ENCODE measurements at places on chromosomes 6 and 20.

DNA sequence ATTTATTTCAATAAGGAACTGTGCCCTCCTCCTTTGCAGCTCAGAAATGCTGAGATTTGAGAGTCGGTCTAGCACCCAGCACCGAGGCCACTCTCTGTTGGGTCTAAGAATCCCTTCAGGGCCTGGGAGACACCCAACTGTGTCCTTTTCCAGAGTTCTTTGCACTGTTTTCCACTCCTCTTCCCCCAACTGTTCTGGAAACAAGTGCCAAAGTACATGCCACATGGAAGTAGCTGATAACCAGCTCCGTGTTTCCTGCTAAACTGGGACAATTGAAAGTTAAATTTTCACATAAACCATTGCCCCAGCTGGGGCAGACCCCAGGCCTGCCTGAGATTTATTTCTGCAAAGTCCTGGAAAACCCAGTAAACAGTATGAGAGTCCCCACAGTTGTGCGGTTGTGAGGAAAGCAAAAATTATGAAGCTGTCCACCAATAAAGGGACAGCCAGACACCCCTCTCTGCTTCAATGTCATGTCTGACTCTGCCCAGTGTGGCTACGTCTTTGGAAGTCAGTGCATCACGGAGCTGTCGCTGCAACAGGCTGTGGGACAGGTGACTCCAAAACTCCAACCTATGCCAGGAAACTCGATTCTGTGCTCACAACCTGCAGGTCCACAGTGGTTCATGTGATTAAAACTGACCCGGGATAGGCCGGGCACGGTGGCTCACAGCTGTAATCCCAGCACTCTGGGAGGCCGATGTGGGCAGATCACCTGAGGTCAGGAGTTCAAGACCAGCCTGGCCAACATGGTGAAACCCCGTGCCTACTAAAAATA lies 178.0 kb upstream of the AFDN start:
- DNase-seq, result no peak

DNA sequence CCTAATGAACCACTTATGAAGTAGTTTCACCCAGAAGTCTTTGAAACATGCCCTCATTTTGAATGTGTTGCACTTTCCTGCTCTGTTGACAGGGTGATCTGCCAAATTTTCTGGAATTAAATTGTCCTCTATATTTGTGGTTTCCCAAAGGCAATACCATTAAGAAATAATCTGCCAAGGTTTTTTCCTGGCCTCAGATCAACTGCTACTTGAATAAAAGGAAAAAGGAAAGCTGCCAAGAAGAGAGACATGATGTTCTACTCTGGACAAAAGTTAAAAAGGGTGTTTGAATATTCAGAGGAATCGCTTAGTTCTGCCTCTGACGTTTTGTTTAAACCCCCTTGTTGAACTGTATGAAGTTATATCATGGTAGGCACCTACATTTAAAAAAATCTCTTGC lies 37.4 kb upstream of the ARMH2 start:
- DNase-seq, result no peak

DNA sequence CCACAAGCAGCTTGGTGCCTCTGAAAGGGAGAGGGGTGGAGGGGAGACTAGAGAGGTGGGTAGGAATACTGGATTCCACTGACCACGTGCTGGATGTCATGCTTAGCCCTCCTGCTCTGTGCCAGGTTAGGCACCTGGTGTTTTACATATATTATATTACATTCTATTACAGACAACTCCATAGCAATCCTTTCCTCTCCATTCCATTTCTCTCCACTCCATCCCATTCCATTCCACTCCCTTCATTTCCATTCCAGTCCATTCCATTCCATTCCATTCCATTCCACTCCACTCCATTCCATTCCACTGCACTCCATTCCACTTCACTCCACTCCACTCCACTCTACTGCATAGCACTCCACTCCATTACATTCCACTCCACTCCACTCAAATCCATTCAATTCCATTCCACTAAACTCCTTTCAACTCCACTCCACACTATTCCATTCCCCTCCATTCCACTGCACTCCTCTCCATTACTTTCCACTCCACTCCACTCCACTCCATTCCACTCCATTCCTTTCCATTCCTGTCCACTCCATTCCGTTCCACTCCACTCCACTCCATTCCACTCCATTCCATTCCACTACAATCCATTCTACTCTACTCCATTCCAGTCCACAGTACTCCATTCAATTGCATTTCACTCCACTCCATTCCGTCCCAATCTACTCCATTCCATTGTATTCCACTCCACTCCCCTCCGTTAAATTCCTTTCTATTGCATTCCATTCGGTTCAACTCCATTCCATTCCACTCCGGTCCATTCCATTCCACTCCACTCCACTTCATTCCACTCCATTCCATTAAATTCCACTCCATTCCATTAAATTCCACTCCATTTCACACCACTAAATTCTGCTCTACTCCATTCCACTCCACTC lies 27.2 kb upstream of the DEFB125 start:
- no peak for DNase-seq

- no peak for DNase-seq
Measured at GRCh38 chr6:130309028-130309427, 56.8 kb upstream of the TMEM200A start.

- no peak for DNase-seq
Measured at GRCh38 chr6:169038691-169039090, 215.0 kb downstream of the THBS2 start.

GRCh38 chr6:45163952-45164766 lies 164.0 kb upstream of the RUNX2 start:
- DNase-seq, result no peak

GRCh38 chr20:25199473-25200260 lies 4.2 kb downstream of the ENTPD6 start:
- no peak for DNase-seq

GRCh38 chr6:43966853-43967718 lies 160.2 kb downstream of the MRPL14 start:
- DNase-seq, result peak; percentile 74

DNA sequence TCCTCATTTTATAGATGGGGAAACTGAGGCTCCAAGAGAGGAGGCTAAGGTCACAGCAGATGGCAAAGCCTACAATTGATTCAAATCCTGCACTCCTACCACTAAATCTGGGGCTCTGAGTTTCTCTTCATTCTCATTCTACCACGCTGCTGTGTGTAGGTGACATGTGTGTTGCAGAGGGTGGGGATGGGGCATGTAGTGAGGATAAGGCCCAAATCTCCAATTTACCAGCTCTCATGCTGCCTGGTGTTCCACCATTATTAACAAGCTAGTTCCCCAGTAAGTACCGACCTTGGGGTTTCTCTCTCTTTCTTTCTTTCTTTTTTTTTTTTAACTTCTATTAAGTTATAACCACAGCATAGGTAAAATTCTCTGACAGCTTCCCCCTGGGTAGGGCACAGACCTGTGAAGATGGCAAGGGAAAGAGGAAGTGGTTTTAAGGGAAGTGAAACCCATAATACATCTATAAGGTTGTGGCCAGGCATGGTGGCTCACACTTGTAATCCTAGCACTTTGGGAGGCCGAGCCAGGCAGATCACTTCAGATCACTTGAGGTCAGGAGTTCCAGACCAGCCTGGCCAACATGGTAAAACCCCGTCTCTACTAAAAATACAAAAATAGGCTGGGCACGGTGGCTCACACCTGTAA lies 13.0 kb upstream of the MATN4 start:
- peak; percentile 62 for DNase-seq

DNA sequence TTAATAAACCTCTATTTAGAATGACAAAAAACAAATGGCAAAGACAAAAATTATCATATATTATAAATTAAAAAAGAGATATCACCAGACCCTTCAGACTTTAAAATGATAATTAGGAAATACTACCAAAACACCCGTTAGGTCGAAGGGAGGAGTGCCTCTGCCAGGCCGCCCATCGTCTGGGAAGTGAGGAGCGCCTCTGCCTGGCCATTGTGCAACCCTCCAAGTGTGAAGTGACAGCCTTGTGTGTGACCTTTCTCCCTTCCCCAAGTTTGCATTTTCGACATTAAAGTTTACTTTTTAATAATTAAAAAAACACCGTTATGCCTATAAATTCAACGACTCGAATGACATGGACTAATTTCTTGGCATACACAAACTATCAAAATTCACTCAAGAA lies 64.5 kb upstream of the TASP1 start:
- no peak for DNase-seq
